Ascending aorta (tissue), 2 donors: ENCODE measurements at places on chromosomes 11 and 22. TPM values are rescaled to one million over a fixed set of nuclear protein-coding genes. Genes with fewer than 3 reads are reported as not detected.

DNA sequence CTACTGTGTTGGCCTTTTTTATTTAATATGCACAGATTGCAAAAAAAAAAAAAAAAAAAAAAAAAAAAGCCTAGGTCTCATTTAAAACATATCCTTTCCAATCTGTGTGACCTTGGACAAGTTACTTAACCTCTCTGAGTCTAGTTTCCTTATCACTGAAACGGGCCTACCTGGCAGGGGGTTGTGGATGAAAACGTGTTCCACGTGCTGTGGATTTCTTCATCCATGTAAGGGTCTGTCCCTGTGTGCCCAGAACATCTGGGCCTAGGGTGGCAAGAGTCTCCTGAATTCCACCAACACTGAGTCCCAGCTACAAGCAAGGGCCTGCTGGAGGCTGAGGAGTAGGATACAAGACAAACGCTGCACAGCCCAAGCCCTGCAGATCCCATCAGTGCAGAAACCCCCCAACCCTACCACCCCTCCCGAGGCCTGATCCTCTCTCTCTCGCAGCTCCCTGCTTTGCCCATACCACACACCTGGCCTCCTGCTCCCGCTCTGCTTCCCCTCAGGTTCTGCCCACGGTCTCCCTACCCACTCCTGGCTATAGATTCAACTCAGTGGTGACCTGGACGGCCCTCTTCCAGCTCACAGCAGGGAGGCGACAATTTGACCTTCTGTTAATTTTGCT lies 4.7 kb upstream of the GNAZ start:
- DNase-seq: no peak
- H3K27ac ChIP-seq: no peak overlapping the region
- no peaks in the 10 kb centered on the region for H3K27me3 ChIP-seq
- no peak overlapping the region for H3K4me3 ChIP-seq
- H3K36me3 ChIP-seq: no peaks in the 10 kb centered on the region

DNA sequence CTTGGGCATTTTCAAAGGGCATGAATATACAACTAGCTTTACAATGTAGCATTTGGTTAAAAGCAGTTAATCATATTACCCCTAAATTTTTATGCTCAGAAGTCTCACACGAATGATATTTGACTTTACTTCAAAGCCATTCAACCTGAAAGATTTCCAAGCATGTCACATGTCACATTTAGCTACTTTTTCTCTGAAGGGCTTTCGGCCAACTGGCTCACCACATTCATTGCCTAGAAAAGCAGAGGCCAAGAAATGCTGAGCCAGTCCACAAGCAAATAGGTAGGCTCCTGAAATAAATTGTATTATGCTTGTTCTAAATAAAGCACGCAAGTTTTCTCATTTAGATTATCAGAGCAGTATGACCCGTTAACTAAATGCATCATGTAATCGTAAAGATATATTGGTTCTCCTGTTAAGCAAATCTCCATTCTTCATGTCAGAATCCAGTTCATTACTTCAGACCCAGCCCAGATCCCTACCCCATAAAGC lies 30.6 kb downstream of the PAX6 start:
- H3K27ac ChIP-seq: no peak overlapping the region
- H3K36me3 ChIP-seq: no peaks in the 10 kb centered on the region
- H3K4me1 ChIP-seq: no peaks in the 10 kb centered on the region

ACR gene
- total RNA-seq: not detected

DNA sequence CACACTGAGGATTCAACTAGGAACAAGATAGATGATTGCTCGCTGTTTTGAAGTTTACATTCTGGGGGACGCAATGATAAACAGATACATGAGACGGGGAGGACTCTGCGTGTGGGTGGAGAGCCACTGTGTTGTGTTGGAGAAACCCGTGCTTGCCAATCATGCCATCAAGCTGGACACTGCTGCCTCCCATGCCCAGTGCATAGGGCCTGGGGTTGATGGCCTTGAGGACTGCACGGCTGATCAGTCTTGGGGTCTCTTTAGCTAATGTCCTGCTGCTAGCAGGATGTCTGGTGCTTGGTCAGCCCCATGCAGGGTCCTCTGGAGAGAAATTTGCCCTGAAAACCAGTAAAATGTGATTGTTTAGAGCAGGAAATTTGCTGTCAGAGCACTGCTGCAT lies 221.2 kb upstream of the B3GAT1 start:
- H3K27ac ChIP-seq: no peak overlapping the region
- no peak for DNase-seq
- no peaks in the 10 kb centered on the region for H3K27me3 ChIP-seq
- no peaks in the 10 kb centered on the region for H3K4me1 ChIP-seq
- H3K36me3 ChIP-seq: no peaks in the 10 kb centered on the region

DNA sequence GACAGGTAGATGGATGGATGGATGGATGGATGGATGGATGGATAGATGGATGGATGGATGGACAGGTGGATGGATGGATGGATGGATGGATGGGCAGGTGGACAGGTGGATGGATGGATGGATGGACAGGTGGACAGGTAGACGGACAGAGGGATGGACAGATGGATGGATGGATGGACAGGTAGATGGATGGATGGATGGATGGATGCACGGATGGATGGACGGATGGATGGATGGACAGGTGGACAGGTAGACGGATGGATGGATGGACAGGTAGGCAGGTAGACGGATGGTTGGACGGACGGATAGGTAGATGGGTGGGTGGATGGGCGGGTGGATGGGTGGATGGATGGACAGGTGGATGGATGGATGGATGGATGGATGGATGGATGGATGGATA lies 24.3 kb downstream of the PDGFB start:
- no peak overlapping the region for H3K4me3 ChIP-seq
- H3K36me3 ChIP-seq: no peaks in the 10 kb centered on the region
- no peaks in the 10 kb centered on the region for H3K27me3 ChIP-seq
- no peak overlapping the region for H3K27ac ChIP-seq
